ENCODE measurements at places on chromosomes 1 and 21.

- no peak for DNase-seq
These were observed 1.2 kb upstream of the SRSF11 start for GRCh38 chr1:70220015-70220414.

DNA sequence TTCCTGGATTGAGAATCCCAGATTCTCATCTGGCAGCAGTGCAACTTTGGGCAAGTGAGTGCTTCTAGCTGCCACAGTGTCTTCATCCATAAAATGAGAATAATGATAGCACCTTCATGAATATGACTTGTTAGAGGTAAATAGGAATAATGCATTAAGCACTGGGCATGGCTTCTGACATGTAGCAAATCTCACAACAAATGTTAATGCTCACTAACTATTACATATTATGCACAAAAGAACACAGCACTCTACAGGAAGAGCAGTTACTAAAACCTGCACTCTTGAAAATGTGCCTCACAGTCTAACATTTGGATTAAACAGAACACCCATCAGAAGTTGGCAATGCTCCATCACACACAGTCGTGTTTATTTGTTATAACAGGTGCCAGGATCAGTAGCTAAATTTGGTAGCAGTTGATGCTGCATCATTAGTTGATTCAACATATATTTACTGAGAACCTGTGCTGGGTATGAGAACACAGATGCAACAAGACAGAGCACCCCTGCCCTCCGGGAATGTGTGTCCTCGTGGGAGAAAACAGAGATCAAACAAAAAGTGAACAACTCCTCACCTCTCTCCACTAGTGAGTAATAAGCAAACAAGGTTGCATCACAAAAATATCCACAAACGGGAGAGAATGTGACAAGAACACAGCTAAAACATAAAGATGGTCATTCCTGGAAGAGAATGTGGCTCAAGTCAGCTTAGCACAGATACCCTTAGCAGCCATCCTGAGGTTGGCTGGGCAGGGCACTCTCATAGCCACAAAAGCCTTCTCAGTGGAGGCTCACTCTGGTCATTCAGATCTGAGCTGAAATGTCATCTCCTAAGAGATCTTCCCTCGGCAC, 26.2 kb upstream of the LBR start:
- no peak for DNase-seq

- no peak for DNase-seq
These were observed 47.7 kb downstream of the PARP1 start for GRCh38 chr1:226360106-226360746.

- DNase-seq = no peak
These were observed 644.5 kb downstream of the NPHP4 start for GRCh38 chr1:5347726-5348125.

GRCh38 chr1:163361123-163361934, 39.6 kb downstream of the NUF2 start:
- DNase-seq = no peak

GRCh38 chr1:220843481-220844011, 35.7 kb upstream of the HLX start:
- DNase-seq = peak; percentile 16

GRCh38 chr21:38267991-38268863, 11.4 kb downstream of the KCNJ15 start:
- DNase-seq = no peak

- no peak for DNase-seq
These were observed 376.5 kb upstream of the DAB1 start for GRCh38 chr1:57800376-57800775.

- DNase-seq = peak; percentile 56
These were observed 740.6 kb downstream of the RWDD3 start for GRCh38 chr1:95974586-95974985.

DNA sequence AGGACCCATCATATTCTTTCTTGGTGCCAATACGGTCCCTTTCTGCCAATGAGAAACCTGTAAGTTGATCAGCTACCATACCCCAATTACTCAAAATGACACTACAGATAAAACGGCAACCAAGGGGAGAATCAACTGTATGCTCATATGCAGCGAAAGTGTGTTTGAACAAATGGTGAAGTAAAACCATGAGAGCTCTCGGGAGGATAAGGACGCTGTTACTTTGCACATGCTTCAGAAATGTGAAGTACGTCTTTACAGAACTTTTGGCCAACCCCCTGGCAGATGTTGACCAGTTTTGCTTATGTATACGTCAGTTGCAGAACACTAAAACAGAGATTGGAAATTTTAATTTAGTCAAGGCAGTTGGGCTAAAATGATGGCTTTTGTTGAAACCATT, 79.6 kb downstream of the PROX1 start:
- DNase-seq = no peak

DNA sequence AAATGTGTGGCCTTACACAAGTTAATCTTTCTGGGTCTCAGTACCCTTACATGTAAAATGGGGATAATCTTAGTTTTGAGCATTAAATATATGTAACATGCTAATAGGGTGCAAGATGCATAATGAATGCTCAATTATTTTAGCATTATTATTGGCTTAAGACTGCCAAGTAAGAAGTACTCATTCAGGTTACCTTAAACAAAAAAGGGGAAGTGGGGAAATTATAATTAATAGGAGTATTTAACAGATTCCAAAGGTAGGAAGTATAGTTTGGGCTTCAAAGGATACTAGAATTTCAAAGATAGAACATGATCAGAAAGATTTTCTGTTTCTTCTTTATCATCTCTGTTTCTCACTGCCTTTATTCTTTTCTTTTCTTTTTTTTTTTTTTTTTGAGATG, 5.8 kb upstream of the CFAP126 start:
- no peak for DNase-seq

DNA sequence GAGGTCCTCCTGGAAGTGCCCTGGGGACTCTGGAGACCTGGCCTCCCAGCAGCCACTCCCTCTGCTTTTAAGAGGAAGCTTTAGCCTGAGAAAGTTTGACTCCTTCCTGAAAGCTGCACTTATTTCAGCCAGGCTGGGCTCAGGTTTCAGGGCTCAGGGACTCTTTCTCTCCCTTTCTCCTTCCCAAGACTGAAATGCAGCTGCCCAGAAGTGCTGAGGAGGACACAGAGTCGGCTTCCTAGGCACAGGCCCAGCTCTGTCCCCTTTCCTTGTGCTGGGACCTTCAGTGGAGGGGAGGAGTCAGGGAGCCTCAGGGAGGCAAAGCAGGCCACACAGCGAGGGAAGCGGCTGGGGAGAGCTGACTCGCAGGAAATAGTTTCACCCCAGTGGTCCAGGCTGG, 137.3 kb downstream of the NAV1 start:
- peak; percentile 49 for DNase-seq

GRCh38 chr1:230255991-230256390, 170.1 kb downstream of the PGBD5 start:
- no peak for DNase-seq

DNA sequence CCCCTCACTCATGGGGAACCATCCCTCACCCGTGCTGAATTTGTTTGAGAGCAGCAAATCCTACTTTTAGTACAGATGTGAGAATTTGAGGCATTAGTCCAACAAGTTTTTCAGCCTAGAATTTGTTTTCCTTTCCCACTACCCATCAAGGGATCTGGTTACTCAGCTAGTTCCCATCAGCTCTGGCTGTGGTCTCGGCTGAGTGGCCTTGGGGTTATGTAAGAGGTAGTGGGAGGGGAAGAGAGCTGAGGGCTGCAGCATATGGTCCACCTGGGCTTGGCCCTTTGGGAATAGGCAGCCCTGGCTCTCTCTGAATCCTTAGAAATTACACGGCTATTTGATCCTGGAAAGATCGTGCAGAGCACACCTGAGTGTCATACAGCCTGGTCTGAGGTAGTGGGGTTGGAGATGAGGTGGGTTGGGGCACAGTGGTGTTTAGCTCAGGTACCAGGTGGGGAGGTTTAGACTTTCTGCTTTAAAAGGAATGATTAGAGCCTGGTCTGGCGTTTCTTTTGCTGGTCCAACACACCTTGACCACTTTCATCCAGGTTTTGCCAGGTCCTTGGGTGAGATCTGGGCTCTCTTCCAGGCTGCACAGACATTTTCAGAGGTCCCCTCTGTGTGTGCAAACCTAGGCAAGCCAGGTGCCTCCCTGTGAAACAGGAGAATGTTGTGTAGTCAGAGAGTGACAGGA, 4.2 kb downstream of the GSTM4 start:
- peak; percentile 12 for DNase-seq

- DNase-seq = no peak
These were observed 1.6 kb downstream of the CD1B start for GRCh38 chr1:158329733-158330132.

- DNase-seq = peak; percentile 11
These were observed 38.2 kb upstream of the ZNF124 start for GRCh38 chr1:247210062-247210375.

DNA sequence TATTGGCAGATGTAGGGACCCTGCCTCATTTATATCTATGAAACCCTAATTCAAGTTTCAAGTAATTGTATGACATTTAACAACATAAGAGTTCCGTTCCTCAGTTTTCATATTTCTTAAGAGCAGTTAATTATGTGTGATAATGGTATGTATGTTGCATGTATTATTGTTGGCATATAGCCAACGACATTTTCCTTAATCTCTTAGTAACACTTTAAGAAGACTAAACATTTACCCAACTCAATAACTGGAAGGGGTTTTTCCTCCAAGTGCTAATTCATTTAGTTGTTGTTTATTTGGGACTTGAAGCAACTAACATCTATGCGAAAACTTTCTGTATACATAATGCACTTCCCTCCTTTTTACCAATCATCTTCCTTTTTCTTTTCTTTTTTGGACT, 1.5 kb upstream of the RALGPS2 start:
- DNase-seq = no peak

- DNase-seq = peak; percentile 17
These were observed 45.8 kb downstream of the SLC25A24 start for GRCh38 chr1:108154314-108154713.

DNA sequence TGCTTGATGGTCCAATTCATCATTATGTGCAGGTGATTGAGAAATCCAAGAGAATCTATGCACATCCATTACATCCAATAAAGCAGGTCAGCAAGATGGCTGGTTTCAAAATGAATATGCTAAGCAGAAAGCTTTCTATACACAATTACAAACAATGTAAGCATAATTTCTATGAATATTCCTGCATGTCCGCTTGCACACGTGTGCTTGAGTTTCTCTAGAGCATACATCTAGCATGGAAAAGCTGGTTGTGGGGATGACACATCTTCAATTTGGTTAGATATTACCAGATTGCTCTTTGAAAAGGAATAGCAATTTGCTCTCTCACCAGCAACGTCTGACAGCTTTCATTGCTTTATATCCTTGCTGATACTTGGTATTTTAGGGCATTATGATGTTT, 160.4 kb upstream of the HMGB4 start:
- no peak for DNase-seq

- no peak for DNase-seq
These were observed 12.6 kb downstream of the SLC41A1 start for GRCh38 chr1:205800427-205800826.

GRCh38 chr1:28143496-28144202, 32.8 kb downstream of the PTAFR start:
- DNase-seq = no peak

GRCh38 chr21:39681845-39682244, 63.1 kb upstream of the IGSF5 start:
- peak; percentile 92 for DNase-seq

GRCh38 chr1:111334169-111334568, 43.5 kb downstream of the CHIA start:
- peak; percentile 22 for DNase-seq

- DNase-seq = peak; percentile 17
These were observed 29.4 kb upstream of the B3GALNT2 start for GRCh38 chr1:235533476-235534168.

DNA sequence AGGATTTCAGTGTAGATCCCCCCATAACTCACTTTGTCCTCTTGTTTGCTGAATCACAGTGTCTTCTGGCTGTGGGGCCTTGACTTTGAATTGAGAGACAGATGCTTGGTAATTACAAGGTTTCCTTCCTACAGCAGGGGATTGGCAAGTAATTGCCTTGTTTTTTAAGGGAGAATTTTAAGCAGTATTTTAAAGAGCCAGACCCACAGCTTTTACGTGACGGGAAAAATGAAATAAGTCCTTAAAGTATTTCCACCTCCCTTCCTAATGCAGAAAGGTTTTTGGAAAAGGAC, 41.0 kb downstream of the PGBD5 start:
- no peak for DNase-seq

DNA sequence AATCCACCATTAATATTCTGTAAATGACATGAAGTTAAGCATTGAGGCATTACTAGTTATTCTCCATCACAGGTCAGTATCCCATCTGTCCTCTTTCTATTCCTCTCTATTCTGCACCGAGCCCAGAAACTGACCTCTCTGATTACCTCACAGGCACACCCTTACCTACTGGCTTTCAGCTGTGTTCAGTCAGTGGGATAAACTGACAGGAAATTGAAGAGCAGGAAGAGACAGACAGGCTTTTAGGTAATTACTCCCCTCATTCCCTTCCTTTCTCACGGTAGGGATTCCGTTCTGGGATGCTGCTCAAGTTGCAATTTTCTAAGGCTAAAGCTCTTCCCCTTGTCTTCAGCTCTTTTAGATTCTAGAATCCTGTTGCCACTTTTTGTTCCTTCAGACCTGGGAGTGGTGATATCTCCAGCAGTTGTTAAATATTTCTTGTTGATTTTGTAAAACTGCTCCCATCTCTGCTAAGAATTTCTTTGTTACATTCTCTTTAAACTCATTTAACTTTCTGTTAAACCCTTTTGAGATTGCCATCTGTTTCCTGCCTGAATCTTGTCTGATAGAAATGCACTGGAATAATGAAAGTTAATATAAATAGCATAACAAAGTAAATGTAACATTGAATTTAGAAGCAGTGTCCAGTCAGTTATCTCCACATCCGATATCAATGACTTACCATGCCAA, 1063.4 kb downstream of the PLA2G4A start:
- DNase-seq = no peak

GRCh38 chr1:221416723-221417122, 325.2 kb downstream of the DUSP10 start:
- no peak for DNase-seq

- no peak for DNase-seq
These were observed 73.0 kb downstream of the DHRS3 start for GRCh38 chr1:12544992-12545391.

GRCh38 chr1:94286864-94287437, 49.6 kb upstream of the ARHGAP29 start:
- no peak for DNase-seq

DNA sequence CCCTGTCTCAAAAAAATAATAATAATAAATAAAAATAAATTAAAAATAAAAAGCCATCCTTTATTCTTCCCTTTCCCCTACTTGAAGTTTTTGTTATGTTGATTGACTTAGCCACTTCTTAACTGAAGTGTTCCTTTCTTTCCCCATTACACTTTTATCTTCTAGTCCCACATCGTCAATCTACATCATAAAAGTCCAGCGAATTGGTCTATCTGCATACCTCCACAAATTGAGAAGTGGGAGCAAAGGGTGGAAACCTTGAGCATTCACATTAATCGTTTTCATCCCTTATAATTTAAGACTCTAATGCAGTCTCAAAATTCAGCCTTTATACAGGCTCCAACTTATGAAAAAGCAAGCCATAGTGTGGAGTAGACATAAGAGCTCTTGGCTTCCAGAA, 6.5 kb upstream of the ZYG11A start:
- no peak for DNase-seq

GRCh38 chr21:45154511-45155508, 80.4 kb downstream of the ADARB1 start:
- DNase-seq = peak; percentile 80

Measured in astrocyte (in vitro differentiated cells and primary cell).